ENCODE measurements at places on chromosomes 5 and 9.
A peak's percentile ranks its signal among the peaks of the same experiment; 100 is the strongest.

GRCh38 chr5:151699071-151699901 lies 12.6 kb upstream of the SPARC start:
- DNase-seq, result no peak

- DNase-seq, result peak; percentile 86
Measured at GRCh38 chr5:72065751-72066255, 41.5 kb upstream of the MAP1B start.

DNA sequence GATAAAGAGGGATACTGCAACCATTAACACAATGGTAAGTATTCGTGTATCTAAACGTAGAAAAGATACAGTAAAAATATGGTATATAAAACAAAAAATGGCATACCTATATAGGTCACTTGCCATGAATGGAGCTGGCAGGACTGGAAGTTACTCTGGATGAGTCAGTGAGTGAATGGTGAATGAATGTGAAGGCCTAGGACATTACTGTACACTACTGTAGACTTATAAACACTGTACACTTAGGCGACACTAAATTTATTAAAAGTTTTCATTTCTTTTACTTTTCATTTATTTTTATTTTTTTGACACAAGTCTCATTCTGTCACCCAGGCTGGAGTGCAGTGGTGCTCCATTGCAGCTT lies 14.1 kb downstream of the TDRD7 start:
- no peak for DNase-seq

GRCh38 chr5:37896159-37896558 lies 56.3 kb upstream of the GDNF start:
- no peak for DNase-seq

DNA sequence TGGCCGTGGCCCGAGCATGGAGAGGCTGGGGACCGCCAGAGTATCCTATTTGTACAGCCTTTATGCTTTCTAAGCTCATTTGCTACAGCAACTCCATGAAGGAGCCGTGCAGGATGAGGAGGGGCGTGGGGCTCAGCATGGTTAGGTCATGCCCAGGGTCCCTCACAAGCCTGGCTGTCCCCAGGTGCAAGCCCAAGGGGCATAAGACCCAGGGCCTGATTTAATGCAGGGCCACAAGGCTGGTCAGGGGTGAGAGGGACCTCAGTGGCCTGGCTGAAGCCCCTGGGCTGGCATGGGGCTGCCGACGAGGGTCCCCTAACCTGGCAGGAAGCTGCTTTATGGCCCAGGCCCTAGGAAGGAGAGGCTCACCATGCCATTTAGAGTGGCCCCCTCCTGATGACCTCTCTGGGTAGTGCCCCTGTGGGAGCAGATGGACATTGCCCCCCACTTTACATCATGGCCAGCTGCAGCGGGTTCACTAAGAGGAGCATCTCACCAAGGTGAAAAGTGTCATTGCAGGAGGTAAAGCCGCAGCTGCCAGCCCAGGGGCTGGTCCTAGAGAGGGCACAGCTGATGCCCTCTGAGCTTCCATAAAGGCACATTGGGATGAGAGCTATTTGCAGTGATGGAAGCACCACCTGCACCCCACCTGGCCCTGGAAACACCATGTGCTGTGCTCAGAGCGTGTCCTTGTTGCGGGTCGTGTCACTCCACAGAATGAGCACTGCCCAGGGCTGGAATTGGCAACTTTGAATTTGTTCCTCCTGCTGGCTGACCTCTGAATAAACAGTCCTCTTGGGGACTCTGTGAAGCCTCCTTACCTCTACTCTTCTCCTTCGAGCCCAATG lies 58.9 kb downstream of the ZNF618 start:
- DNase-seq, result no peak
